Naive thymus-derived CD4-positive, alpha-beta T cell (primary cell): ENCODE measurements at places on chromosomes 2 and 18. TPM values are rescaled to one million over a fixed set of nuclear protein-coding genes. Genes with fewer than 3 reads are reported as not detected.

INPP4A gene
- total RNA-seq, result 157 TPM

PLGLB2 gene
- total RNA-seq, result 4.4 and 4.8 TPM in 2 replicates

GRCh38 chr2:216761133-216761532 lies 65.8 kb upstream of the IGFBP5 start:
- H3K27ac ChIP-seq, result no peak overlapping the region
- DNase-seq, result no peak
- no peak overlapping the region for H3K4me3 ChIP-seq
- no peaks in the 10 kb centered on the region for H3K4me1 ChIP-seq
- no peaks in the 10 kb centered on the region for H3K27me3 ChIP-seq

GRCh38 chr18:36089001-36089400 lies 21.6 kb upstream of the RPRD1A start:
- H3K4me1 ChIP-seq, result no peaks in the 10 kb centered on the region
- no peak overlapping the region for H3K4me3 ChIP-seq
- H3K27me3 ChIP-seq, result no peaks in the 10 kb centered on the region
- H3K27ac ChIP-seq, result no peak overlapping the region
- no peak for DNase-seq

- H3K36me3 ChIP-seq, result peaks cover 88% of the 10 kb centered on the region
- H3K4me3 ChIP-seq, result no peak overlapping the region
- peak overlapping the region; percentile 86 for H3K27ac ChIP-seq
- no peaks in the 10 kb centered on the region for H3K27me3 ChIP-seq
These were observed 23.0 kb downstream of the CYTIP start for GRCh38 chr2:157420771-157421323.

DNA sequence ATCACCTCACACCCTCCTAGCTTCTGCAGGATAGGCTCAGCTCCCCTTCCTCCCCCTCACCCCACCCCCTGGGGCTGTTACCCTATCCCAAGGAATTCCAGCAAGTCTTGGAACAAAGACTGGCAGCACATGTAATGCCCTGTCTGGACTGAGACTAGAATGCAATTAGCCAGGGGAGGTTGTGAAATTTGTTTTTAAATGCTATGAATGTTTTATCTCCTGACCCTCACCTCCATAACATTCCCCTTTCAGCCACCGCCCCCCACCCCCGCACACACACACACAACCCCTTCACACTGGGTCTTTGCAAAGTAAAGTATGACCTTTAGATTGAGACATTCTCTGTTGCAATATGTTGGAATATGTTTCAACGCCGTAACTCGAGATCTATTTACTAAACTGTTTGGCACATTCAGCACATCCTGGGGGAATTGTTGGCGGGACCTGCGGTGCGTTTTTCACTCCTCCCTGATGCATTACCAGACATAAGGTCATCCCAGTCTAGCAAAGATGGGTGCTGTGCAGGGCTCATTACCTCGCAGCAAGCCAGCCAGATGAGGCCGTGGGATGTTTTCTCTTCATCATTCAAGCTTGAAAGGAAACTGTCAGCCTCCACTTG lies 290.7 kb upstream of the SLC14A2 start:
- H3K36me3 ChIP-seq, result no peaks in the 10 kb centered on the region
- no peaks in the 10 kb centered on the region for H3K4me1 ChIP-seq
- no peak overlapping the region for H3K27ac ChIP-seq
- no peak overlapping the region for H3K4me3 ChIP-seq
- no peak for DNase-seq
- no peaks in the 10 kb centered on the region for H3K27me3 ChIP-seq

DNA sequence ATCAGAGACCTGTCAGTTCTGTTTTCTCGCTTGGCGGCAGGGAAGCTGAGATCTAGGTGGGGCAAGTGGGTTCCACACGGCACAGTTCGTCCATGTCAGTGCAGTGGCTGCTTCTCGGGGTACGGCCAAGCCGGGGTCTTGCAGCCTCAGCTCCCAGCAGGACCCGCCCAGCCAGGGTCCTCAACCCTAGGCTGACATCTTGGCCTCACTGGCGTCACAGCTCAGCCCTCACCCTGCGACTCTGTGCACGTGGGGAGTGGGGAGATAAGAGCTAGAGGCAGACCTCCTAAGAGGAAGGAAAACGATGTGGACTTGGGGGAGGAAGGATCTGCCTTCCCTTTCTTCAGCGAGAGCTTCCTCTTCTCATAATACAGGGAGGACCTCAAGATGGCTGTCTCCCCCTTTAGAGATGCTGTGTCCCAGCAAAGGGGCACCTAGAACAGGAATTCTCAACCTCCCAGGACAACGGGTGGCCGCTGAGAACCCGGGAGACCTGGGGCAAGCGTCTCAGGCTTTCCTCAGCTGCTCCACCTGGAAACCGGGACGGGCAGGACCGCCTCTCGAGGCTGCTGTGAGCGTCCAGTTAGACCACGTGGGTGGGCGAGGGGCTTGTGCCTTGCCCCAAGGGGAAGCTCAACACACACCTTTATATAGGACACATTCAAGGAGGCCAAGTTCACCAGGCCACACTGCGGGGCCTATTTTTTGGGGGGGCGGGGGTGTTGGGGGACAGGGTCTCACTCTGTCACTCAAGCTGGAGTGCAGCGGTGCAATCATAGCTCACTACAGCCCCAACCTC lies 23.5 kb upstream of the KLF11 start:
- H3K36me3 ChIP-seq, result no peaks in the 10 kb centered on the region
- no peaks in the 10 kb centered on the region for H3K27me3 ChIP-seq
- no peaks in the 10 kb centered on the region for H3K4me1 ChIP-seq
- H3K27ac ChIP-seq, result no peak overlapping the region
- DNase-seq, result no peak
- no peak overlapping the region for H3K4me3 ChIP-seq

- no peaks in the 10 kb centered on the region for H3K27me3 ChIP-seq
- H3K36me3 ChIP-seq, result no peaks in the 10 kb centered on the region
- no peaks in the 10 kb centered on the region for H3K4me1 ChIP-seq
- no peak overlapping the region for H3K4me3 ChIP-seq
- DNase-seq, result no peak
- no peak overlapping the region for H3K27ac ChIP-seq
These were observed 10.6 kb downstream of the CXCR4 start for GRCh38 chr2:136107051-136108033.

GRCh38 chr2:189601043-189601442 lies 20.5 kb upstream of the SLC40A1 start:
- H3K27ac ChIP-seq, result no peak overlapping the region
- H3K4me3 ChIP-seq, result no peak overlapping the region
- no peak for DNase-seq
- H3K36me3 ChIP-seq, result no peaks in the 10 kb centered on the region
- no peaks in the 10 kb centered on the region for H3K27me3 ChIP-seq

- no peak overlapping the region for H3K27ac ChIP-seq
- H3K36me3 ChIP-seq, result no peaks in the 10 kb centered on the region
- no peaks in the 10 kb centered on the region for H3K27me3 ChIP-seq
- DNase-seq, result no peak
- no peak overlapping the region for H3K4me3 ChIP-seq
These were observed 328.7 kb downstream of the NR4A2 start for GRCh38 chr2:156003780-156004179.

TFCP2L1 gene
- total RNA-seq, result not detected in 2 replicates

TRIM43 gene
- not detected in 2 replicates for total RNA-seq

GRCh38 chr2:41622301-41622700 lies 425.5 kb upstream of the PKDCC start:
- DNase-seq, result no peak
- H3K27me3 ChIP-seq, result no peaks in the 10 kb centered on the region
- no peak overlapping the region for H3K27ac ChIP-seq
- H3K36me3 ChIP-seq, result no peaks in the 10 kb centered on the region

DNA sequence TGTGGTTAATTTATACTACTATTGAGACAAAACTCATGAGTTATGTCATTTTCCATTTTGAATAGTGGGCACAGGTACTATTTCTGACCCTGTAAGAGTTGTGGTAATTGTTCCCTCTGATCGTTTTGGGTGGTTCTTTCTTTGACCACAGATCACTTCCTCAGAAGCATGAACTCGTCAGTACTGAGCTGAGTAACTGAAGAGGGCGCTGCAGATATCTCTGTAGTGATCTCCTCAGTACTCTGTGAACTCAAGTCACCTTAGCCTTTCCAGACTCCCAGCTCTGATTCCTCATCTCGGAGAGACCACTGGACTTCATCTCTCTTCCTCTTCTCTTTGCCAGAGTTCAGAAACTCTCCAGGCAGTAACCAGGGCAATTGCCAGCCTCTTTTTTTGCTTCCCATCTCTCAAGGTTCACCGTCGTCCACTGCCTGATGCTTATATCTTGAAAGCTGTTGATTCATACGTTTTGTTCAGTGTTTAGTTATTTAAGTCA lies 9.4 kb upstream of the IL1RL1 start:
- H3K4me3 ChIP-seq, result no peak overlapping the region
- DNase-seq, result peak; percentile 45
- H3K27ac ChIP-seq, result no peak overlapping the region
- H3K4me1 ChIP-seq, result peaks cover 6% of the 10 kb centered on the region

GRCh38 chr2:61175036-61175435 lies 13.0 kb downstream of the C2orf74 start:
- H3K4me1 ChIP-seq, result peaks cover 26% of the 10 kb centered on the region
- H3K27ac ChIP-seq, result no peak overlapping the region
- H3K27me3 ChIP-seq, result no peaks in the 10 kb centered on the region
- H3K4me3 ChIP-seq, result no peak overlapping the region

AQP4 gene
- total RNA-seq, result not detected

DNA sequence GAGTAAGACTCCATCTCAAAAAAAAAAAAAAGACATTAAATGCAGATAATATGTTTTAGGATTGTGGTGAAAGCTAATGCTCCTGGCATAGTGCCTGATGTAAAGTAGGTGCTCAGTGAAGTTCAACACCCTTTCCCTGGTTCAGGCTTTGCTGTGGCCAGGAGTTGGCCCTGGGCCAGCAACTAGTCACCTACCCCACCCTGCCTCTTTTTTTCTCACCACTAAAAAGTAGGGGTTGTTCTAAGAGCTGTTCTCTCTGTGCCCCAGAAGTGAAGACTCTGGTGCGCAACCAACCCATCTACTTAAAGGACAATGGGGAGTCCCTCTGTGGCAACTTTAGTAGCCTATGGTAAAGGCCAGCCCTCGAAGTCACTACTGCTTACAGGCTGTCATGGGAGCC lies 75.9 kb downstream of the DNMT3A start:
- no peak overlapping the region for H3K4me3 ChIP-seq
- H3K4me1 ChIP-seq, result peaks cover 14% of the 10 kb centered on the region
- peak; percentile 42 for DNase-seq
- H3K36me3 ChIP-seq, result no peaks in the 10 kb centered on the region
- H3K27me3 ChIP-seq, result no peaks in the 10 kb centered on the region
- H3K27ac ChIP-seq, result peak overlapping the region; percentile 60

DNA sequence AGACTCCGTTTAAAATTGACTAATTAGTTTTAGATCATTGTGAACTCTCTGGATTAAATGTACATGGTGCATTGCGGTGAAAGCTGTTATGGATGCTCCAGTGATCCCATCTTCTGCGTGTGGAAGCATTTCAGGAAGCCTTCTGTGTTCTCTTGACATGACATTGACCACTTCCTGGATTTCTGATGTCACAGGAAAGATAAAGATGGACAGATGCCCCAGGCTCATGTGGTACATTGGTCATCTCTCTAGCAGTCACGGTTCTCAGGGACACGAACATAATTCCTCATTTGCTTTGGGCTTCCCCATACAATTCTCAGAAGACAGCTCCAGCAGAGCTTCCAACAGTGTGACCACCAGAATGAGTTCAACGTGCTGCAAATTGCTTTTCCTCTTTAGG lies 26.9 kb downstream of the AGAP1 start:
- no peak overlapping the region for H3K27ac ChIP-seq
- H3K36me3 ChIP-seq, result no peaks in the 10 kb centered on the region
- no peak for DNase-seq
- no peaks in the 10 kb centered on the region for H3K27me3 ChIP-seq
- H3K4me3 ChIP-seq, result no peak overlapping the region

GRCh38 chr2:164620873-164621763 lies at the start of gene GRB14:
GRB14 (minus strand) TSS chr2:164621482; CDS start chr2:164621309, 173 bp downstream.
- H3K27ac ChIP-seq, result no peak within 1 kb of the TSS
- H3K36me3 ChIP-seq, result no peaks in the 10 kb centered on the region
- no peaks in the 10 kb centered on the region for H3K27me3 ChIP-seq
- no peaks in the 10 kb centered on the region for H3K4me1 ChIP-seq

AQP12A gene
- total RNA-seq, result not detected

GRCh38 chr2:53497020-53497419 lies 270.6 kb upstream of the CHAC2 start:
- H3K27me3 ChIP-seq, result no peaks in the 10 kb centered on the region
- no peak for DNase-seq
- H3K36me3 ChIP-seq, result no peaks in the 10 kb centered on the region
- no peak overlapping the region for H3K27ac ChIP-seq
- no peaks in the 10 kb centered on the region for H3K4me1 ChIP-seq
- no peak overlapping the region for H3K4me3 ChIP-seq

DNA sequence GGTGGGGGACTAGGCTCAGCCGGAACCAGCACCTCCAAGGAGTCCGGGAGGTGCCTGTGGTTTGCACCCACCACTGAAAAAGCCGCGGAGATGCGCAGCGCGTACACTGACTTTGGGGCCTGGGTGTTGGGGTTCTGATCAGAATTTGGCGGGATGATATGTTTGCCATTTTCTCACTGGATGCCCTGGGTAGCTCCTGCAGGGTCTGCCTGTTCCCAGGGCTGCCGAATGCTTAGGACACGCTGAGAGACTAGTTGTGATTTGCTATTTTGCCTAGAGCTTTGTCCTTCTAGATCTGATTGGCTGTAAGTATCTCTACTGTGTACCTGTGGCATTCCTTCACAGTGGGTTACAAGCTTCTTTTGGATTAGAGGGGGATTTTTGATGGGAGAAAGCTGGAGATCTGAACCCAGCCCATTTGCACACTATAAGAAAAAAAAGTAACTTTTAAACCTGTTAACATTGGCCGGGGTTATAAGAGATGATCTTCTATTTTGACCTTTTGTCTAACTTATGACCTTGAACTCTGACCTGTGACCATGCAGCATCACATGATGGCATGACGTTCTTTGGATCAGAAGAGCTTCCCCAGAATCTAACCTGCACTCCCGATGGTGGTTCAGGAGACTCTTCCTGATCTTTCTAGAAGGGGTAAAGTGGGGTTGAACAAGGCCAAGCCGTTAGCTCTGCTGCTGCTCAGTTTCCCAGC lies 1.6 kb downstream of the KCNE4 start:
- no peaks in the 10 kb centered on the region for H3K4me1 ChIP-seq
- H3K4me3 ChIP-seq, result no peak overlapping the region
- H3K36me3 ChIP-seq, result no peaks in the 10 kb centered on the region
- no peak overlapping the region for H3K27ac ChIP-seq

DNA sequence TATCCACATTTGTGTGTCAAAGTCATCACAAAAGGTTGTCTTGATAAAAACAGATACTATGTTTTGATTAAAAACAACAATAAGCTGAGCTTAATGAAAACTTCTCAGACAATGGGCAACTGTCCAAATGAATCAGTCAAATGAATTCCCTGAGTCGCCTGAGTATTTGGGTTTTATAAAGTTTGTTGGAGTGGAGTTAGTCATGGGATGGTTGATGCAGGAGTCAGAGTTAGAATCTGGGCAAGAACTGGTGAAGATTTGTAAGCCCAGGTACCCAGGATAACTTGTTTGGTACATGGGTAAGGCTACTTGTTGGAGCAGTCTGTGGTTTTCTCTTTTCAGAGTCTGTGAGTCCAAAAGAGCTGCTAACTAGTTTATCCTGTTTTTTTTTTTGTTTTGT lies 34.4 kb upstream of the RAPGEF4 start:
- H3K4me1 ChIP-seq, result no peaks in the 10 kb centered on the region
- no peak for DNase-seq
- H3K4me3 ChIP-seq, result no peak overlapping the region
- no peaks in the 10 kb centered on the region for H3K36me3 ChIP-seq
- H3K27ac ChIP-seq, result no peak overlapping the region

FHOD3 gene
- total RNA-seq, result not detected

GRCh38 chr2:204583773-204584172 lies 38.5 kb downstream of the PARD3B start:
- no peak for DNase-seq
- H3K27me3 ChIP-seq, result no peaks in the 10 kb centered on the region
- H3K27ac ChIP-seq, result no peak overlapping the region
- no peak overlapping the region for H3K4me3 ChIP-seq
- H3K36me3 ChIP-seq, result no peaks in the 10 kb centered on the region
